Fibroblast of skin of right quadriceps (primary cell): ENCODE measurements at places on chromosomes 16 and 17.

DNA sequence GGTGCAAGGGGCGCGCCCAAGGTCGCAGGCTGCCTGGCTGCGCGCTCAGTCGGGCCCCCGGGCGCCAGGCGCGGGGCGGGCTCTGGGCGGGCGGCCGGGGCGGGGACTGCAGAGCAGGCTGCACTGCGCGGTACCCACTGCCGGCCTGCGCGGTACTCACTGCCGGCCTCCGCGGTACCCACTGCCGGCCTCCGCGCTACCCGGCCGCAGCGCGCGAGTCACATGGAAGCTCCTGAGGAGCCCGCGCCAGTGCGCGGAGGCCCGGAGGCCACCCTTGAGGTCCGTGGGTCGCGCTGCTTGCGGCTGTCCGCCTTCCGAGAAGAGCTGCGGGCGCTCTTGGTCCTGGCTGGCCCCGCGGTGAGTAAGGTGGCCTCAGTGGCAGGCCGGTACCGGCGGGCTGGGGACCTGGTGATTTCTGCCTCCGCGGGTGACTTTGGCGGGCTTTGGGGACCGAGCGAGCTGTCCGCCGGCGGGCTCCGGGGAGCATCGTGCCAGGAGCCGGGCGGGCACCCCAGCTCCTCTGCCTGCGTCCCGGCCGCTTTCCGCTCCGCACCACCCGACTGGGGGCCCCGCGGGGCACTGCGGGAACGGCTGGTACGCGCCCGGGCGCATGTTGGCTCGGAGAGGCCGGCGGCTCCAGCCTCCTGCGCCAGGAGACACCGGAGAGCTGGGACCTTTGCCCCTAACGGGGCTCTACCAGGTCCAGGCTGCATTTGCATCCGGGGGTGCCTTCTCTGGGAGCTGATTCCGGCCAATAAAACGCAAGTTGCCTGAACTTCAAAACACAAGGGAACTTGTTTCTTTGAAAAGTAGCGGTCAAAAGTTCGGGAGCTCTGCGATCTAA, at the start of gene SLC47A1:
SLC47A1 (plus strand) TSS at position 137 of the 844 bp plus-strand sequence; CDS start at position 223, 86 bp downstream.
- DNase-seq, result no peak

- DNase-seq, result no peak
These were observed 405.1 kb downstream of the TOX3 start for GRCh38 chr16:52141871-52142270.

DNA sequence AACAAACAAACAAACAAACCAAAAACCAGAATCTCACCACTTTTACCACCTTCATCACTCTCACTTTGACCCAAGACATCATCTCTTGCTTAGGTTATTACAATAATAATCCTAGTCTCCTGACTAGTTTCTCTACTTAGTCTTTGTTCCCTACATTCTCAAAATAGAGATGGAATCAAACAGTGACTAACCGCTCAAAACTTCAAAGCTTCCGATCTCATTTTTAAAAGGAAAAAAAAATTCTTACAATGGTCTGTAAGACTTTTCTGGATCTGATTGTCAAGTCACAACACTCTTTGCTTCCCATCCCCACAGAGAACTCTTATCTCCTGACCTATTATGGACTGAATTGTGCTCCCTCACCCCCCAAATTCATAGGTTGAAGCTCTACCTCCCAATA, 60.9 kb downstream of the SPAG9 start:
- peak; percentile 49 for DNase-seq

DNA sequence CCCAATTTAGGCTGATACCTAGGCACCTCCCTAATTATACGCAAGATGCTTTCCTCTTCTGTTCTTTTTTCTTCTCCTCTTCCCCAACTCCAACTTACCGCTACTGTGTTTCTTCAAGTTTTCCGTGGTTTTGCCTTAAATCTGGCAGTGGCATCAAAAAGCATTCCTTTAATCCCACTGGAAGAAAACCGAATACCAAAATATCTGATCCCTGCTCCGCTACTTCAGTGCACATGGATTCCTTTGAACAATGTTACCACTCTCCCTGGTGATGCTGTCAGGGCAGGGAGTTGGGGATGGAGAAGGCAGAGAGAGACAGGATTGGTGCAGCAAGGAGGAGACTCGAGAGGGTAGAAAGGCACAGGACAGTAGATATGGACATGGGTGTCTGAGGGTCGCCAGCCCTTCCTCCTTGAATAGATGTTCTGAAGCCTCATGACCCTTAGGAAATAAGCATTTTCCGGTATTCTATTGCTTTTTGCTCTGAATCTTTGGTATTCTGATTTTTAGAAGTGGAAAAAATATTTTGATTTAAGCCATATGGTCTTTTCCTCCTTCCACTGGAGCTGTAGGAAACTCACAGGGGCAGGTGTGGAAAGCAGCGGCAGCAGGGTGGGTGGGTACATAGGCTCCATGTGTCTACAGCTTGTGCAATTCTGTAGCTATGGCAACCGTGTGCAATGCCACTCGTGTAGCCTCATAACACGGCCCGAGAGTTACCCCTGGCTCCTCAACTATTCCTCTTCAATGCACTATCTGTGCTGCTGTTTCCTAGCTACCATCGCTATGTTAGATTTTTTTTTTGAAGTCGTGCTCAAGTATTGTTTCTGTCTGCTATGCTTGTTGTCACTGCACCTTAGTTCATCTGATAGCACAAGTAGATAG, 32.3 kb upstream of the TANC2 start:
- peak; percentile 15 for DNase-seq

- DNase-seq, result peak; percentile 62
These were observed 356.6 kb upstream of the XYLT1 start for GRCh38 chr16:17827313-17827712.

DNA sequence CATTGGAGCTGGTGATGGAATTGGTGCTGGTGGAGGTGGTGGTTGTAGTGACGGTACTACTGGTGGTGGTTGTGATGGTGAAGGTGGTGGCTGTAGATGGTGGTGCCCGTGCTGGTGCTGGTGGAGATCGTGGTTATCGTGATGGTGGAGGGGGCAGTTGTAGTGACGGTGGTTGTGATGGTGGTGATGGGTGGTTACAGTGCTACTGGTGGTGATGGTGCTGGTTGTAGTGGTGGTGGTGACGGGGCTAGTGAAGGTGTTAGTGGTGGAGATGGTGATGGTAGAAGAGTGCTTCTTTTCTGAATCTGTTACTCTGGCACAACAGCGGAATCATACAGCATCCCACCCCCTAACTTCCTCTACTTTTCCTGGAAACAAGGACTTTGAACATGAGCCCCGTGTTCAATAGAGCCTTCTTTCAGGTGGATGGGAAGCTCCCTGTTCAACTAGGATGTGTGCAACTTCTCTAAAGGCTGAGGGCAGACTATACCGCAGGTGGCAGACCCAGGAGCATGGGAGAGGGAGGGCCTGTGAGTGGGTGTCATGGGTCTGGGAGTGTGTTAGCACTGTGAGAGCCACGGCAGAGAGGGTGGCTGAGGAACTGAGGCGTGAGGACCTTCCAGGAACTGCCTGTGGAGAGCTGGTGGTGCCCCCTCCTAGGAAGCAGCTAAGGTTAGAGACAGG, 8.2 kb downstream of the TBX21 start:
- DNase-seq, result no peak

DNA sequence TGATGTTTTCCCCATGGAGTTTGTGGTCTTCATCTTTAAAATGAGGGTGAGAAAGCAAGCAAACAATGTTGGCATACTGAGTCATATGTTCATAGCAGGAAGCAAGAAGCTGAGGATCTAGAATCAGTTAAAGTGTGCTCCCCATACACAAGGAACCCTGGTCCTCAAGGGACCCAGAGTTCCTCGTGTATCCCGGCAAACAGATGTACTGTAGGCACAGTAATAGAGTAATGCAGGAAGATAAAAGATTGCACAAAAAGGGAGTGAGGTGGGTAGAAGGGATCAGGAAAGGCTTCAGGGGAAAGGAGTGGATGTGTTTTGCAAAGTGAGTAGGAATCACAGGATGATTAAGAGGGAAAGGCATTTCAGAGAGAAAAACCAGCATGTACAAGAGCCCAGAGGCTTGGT, 412.3 kb upstream of the CDH11 start:
- DNase-seq, result peak; percentile 70

DNA sequence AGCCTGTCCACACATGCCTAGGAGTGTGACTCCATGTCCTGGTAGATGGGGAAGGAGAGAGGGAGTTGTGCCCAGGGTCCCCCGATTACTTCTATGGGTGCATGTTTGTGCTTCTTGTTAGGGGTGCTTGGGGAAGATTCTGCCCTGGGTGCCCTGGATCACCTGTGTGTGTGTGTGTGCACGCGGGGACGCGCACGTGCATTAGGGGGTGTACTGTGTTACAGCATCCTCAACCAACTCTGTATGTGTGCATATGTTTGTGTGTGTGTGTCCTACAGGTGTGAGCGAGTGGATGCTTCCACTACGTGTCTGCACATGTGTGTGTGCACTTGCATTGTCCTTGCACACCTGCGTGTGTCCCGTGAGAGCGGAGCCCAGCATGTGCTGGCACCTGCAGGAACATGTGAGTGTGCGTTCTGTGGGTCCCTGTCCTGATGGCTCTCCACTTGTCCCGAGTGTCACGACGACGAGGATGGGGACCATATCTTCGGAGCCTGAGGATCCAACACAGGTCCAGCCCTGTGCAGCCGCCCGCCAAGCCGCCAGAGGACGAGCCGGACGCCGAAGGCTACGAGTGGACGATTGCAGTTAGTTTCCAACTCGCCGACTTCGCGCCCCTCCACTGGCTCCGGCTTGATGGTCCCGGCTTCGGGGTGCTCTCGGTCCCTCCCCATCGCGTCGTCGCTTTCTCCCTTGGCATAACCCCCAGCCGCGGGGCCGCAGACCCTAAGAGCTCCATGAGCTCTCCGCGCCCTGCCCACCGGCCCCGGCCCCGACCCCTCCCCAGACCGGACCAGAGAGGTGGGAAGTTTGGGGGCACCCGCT, 6.0 kb upstream of the TBC1D3B start:
- no peak for DNase-seq

DNA sequence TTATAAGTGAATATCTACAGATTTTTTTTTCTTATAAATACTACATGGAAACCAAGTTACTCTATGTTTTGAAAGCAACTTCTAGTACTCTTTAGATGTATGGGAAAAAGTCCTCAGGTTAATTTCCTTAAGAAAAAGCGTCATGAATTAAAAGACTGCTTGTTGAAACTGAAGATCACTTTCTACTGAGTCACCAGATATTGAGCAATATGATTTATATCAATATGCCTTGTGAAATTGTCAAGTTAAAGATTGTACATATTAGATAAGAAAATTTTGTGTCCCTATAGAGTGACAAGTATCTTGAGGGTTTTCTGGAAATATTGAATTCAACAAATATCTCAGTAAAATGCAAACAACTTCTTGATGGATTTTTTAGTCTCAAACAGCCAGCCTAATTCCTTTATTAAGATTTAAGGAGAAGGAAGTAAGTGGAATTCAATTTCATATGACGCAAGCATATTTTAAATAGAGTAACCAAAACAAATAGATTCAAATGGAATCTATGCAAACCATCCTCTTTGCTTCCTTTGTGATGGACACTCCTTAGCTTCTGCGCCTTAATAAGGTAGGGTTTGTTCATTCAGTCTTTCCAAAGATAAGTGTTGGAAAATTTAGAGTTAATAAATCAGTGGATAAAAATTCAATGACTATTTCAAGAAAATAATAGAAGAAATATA, 16.6 kb downstream of the KRT12 start:
- peak; percentile 19 for DNase-seq

DNA sequence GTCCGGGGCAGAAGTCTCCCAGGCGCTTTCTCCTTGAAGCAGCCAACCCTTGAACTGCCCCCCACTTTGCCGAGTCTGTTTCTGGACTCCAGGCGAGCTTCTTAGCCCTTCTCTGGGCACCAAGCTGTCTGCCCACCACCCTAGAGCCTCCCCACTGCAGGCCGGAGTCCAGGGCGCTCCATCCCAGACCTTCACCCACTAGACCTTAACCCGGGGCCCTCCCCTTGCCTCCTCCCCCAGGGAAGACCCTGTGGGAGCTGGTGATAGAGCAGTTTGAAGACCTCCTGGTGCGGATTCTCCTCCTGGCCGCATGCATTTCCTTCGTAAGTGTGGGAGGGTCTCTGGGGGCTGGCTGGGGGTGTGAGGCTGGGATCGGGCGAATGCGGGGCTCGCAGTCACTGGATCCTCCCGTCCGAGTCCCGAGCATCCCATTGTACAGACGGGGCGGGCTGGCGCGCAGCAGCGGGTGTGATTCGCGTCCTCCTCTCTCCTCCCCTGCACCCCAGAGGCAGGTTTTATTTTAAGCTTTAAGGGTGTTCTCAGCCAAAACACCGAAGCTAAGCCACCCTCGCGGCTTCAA, 1.1 kb downstream of the ATP2A1 start:
- no peak for DNase-seq
